H9 (cell line): ENCODE measurements at places on chromosomes 16 and 17. TPM values are rescaled to one million over a fixed set of nuclear protein-coding genes. Genes with fewer than 3 reads are reported as not detected.
A peak's percentile ranks its signal among the peaks of the same experiment; 100 is the strongest.

Gene NME2
- total RNA-seq, result 811 and 819 TPM in 2 replicates

Gene ZMYND15
- total RNA-seq, result 0.42 and 0.44 TPM in 2 replicates

- peak; percentile 54 for DNase-seq
Measured at GRCh38 chr16:50644729-50645128, 36.4 kb downstream of the SNX20 start.

GRCh38 chr16:86240716-86241363, 269.5 kb upstream of the FOXF1 start:
- DNase-seq, result no peak

GRCh38 chr17:35460354-35460851, 11.8 kb upstream of the SLFN13 start:
- peak; percentile 98 for DNase-seq

DNA sequence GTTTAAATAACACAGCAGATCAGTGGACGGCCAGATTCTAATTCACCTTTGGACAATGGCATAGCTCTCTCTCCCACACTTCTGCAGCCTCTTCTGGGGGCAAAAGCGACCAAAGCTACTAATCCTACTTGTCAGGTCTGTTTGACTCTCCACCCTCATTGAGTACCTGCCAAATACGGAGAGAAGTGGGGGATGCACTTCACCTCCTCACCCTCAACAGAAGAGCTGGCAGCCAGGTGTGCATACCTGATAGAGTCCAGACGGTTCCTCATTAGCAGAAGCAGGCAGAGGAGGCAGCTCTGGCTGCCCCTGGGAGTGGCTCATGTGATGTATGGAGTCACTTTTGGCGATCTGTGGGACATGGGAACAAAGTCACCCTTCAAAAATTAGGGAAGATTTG, 4.9 kb downstream of the DNAH3 start:
- DNase-seq, result no peak

DNA sequence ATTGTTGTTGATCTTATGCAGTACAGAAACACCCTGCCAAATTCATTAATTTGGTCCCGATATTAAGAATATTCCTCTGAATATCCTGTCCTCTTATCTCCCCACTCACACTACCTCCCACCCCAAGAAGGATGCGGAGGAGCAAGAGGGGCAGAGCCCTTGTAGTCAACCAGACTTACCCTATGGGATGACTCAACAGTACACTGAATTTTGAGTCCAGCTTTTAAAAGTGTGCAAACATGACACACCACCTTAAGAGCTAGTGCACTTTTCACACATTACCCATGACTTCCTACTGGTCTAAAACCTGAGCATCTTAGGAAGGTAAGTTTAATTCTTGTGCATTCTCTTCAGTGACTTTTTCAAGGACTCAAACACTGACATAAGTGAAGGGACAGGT, 9.5 kb downstream of the USP22 start:
- no peak for DNase-seq

DNA sequence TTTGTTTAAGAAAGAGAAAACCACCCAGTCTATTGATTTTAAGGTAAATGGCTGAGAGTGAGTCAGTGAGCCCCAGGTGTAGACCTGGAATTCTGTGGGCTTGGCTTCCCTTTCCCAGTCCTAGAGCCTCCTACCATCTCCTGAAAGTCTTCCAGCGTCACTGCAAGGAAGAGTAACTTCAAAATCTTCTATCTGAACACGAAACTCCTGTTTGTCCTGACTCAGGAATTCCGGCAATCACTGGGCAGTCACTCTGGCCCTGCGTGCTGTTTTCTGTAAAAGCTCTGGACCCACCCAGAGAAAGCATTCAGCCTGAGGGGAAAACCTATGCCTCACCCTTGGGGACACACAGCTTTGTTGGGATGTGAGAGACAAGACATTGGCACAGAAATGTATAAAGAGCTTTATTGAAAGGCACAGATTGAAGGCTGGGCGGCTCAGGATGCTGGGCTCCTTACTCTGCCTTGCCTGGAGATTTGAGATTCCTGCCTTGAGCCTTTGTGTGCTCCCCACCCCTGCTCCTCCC, 15.9 kb downstream of the MINK1 start:
- peak; percentile 56 for DNase-seq

DNA sequence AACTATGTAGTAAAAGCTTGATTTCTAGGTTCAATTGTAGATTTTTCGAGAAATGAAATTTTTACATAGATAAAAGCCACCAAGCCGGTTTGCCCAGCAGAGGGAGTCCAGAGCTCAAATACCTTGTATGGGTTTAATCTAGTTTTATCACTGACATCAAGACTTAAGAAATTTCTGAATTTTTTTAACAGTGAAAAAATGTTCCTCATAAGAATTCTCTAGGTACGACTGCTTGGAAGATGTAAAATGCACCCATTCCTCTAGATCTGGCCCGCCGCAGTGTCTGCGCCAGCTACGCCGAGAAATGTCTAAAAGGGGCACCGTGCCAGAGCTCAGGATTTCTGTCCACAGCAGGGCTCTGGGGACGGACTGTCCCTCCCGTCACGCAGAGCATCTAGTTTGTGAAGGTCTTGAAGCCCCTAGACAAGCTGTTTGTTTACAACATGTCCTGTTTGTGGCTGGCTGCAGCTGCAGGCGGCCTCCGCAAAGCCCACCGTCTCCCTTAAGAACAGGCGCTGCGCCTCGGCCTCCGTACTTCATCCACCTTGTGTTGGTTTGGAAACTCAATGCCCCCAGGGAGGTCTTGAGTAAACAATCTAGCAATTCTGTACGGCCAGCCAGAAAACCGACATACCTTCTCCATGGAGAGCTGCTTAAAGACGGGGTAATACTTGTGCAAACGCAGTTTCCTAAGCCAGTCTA, 24.8 kb downstream of the MAP1LC3B start:
- DNase-seq, result no peak

GRCh38 chr17:44043272-44043696, 23.2 kb downstream of the LSM12 start:
- no peak for DNase-seq

GRCh38 chr16:57505169-57505568, 18.9 kb upstream of the DOK4 start:
- DNase-seq, result no peak

DNA sequence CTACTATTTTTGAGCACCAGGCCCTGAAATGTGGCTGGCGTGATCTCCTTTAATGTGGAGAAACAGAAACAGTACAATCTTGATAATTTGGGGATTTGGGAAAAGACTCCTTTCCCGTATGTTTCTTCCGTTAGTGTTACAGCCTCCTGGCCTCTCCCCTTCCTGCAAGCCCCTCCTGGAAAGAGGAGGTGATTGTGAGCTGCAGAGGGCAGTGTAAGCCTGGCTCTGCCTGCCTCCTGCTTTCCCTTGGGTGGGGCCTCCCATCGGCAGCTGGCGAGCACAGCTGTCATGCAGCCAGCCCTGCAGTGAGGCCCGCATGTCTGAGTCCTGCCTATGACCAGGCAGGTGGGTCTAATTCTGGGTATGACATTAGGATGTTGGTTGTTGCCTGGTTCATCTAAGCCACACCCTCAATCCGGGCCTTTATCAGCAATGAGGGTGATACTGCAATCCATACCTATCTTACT, 48.7 kb upstream of the WSB1 start:
- DNase-seq, result peak; percentile 93

DNA sequence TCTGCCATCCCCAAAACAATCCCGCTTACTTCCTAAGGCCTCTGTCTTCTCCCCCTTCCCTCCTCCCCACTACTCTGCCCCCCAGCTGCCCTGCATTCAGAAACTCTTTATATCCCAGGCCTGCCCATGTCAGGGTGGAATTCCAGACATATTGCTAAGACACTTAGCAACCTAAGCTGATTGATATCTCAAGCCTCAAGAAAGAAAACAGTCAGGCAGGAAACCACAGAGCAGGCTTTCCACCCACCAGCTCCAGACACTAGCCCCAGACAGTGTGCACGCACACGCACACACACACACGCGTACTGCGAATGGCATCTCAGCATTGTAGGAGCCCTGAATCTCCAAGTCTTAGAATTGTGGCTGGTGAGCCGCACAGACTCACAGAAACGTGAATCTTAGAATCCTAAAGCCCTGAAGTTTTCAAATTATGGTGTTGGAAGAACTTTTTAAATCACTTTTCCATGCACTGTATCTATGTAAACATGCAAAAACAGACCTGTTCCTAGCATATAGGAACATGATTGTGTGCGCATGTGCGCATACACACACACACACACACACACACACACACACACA, 8.8 kb upstream of the LPCAT2 start:
- DNase-seq, result no peak
